Smooth muscle cell of trachea (primary cell): ENCODE measurements at places on chromosomes 7 and 10. TPM values are rescaled to one million over a fixed set of nuclear protein-coding genes. Genes with fewer than 3 reads are reported as not detected.

The ODAD2 gene
- total RNA-seq = under 0.01 and 0.17 TPM in 2 replicates

The GTF2IRD1 gene
- total RNA-seq = 8.3 and 9.9 TPM in 2 replicates

The AOC1 gene
- not detected in 2 replicates for total RNA-seq

The CYP26A1 gene
- total RNA-seq = not detected in 2 replicates

The ENTPD1 gene
- 0.50 and 1.6 TPM in 2 replicates for total RNA-seq

The CTAGE6 gene
- total RNA-seq = 0.58 and 0.66 TPM in 2 replicates

The MUC3A gene
- total RNA-seq = not detected in 2 replicates
